Activated effector memory CD4-positive, alpha-beta T cell treated with Interleukin-2 at 50 U/mL for 16 hours (primary cell): ENCODE measurements at places on chromosomes 13 and 19.

- DNase-seq, result no peak
These were observed 11.0 kb downstream of the PRKCG start for GRCh38 chr19:53892981-53893325.

GRCh38 chr19:7559102-7559501, 23.6 kb downstream of the PNPLA6 start:
- no peak for DNase-seq

GRCh38 chr19:43526884-43527859, at the start of gene ETHE1:
ETHE1 (minus strand) TSS chr19:43527201; CDS start chr19:43527177, 24 bp downstream.
- peak; percentile 68 for DNase-seq

DNA sequence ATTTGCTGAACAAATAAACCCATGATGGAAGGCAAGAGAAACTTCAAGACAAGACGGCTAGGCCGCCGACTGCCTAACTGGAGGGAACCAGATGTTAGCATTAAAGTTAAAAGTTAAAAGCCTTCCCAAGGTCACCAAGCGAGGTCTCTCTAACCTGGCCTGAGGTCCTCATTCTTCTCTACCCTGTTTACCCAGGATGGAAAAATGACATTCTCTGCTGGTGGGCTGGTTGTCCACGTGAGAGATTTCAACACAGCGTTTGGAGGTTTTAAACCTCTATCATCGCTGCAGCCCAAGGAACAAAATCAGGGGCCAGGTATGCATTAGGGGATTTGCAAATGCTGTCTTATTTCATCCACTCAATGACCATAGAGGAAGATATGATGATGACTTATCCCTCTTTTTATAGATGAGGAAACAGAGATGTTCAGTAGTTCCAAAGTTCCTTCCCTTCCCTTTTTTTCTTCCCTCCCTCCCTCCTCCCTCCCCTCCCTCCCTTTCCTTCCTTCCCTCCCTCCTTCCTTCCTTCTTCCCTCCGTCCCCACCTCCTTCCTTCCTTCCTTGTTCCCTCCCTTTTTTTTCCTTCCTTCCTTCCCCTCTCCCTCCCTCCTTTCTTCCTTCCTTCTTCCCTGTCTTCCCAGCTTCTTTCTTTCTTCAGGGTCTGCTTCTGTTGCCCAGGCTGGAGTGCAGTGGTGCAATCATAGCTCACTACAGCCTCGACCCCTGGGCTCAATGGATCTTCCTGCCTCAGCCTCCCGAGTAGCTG, 79.7 kb downstream of the INSR start:
- no peak for DNase-seq

DNA sequence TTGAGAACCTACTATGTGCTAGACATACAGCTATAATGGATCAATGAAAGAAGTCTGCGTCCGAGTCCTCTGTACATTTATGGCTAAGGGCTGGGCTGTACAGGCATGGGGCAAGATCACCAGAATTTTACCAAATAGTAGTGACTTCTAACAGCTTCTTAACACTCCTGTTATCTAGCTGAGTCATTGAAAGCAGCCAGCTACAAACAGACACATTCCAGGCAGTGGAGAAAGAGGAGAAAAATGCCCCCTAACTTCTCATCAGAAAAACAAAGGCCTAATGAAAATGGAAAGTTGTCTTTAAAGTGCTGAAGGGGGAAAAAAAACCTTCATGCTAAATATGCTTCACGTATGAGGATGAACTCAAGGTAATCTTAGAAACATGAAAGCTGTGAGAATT, 14.3 kb upstream of the ZNF667 start:
- no peak for DNase-seq

DNA sequence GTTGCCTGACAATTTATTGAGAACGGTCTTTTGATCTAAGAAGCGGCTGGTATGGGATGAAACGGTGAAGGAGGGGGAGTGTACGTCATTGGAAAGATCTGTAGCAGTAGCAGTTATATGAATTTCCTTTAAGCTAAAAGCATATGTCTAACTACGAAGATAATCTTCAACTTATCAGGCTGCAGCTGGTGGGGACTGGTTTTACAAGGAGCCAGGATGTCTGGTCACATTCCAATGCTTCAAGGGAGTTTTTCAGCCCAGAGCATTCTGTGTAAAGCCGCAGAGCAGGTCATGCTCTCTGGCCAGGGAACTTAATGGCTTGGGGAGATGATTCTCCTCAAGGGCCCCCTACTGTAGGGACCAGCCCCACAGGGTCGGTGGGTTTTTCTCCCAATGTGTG, 29.2 kb downstream of the CLEC4M start:
- DNase-seq, result no peak

GRCh38 chr13:107006661-107007060, 438.7 kb upstream of the ARGLU1 start:
- DNase-seq, result no peak

DNA sequence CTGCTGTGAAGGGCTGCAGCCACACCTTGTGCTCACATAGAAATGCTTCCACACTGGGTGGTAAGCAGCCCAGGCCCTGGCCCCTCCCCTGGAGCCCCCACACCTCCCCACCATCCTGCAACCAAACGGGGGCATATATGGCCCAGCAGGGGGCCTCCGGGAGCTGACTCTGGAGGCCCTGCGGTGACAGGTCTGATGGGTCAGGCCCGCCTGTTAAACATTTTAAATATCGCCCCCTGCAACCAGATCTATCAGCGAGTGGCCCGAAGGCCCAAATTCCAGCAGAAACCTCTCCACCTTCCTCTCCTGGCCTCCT, 48.0 kb upstream of the KATNAL1 start:
- DNase-seq, result no peak

DNA sequence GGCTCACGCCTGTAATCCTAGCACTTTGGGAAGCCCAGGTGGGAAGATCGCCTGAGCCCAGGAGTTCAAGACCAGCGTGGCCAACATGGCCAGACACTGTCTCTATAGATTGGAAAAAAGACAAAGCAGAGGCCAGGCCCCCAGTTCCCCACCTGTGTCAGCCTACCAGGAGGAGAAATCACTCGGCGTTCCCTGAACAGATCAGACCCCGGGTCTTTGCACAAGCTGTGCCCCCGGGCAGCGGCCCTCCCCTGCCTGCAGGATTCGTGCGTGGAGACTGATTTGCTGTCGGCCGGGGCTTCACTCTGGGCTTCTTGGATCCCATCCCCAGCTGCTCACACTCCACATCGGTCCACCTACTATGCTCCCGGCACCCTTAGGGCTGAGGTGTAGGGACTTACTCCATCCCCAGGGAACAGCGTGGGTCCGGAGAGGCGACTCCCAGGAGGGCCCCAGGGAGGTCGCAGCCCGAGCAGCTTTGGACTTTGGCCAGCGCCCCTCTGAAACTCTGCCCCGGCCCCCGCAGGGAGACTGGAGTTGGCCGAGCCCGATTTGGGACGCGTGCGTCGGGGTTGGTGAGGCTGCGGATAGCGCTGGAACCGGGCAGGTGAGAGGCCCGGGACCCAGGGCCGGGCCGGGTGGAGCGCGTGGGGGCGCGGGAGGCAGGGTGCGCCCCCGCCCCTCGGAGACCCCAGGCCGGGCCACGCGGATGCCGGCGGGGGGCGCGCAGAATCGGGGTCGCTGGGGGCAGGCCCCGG, 515 bp upstream of the EFNA2 start:
- DNase-seq, result no peak

- no peak for DNase-seq
These were observed 10.4 kb downstream of the PRKCG start for GRCh38 chr19:53892301-53892980.

GRCh38 chr19:11069561-11069960, 19.7 kb upstream of the LDLR start:
- DNase-seq, result no peak

DNA sequence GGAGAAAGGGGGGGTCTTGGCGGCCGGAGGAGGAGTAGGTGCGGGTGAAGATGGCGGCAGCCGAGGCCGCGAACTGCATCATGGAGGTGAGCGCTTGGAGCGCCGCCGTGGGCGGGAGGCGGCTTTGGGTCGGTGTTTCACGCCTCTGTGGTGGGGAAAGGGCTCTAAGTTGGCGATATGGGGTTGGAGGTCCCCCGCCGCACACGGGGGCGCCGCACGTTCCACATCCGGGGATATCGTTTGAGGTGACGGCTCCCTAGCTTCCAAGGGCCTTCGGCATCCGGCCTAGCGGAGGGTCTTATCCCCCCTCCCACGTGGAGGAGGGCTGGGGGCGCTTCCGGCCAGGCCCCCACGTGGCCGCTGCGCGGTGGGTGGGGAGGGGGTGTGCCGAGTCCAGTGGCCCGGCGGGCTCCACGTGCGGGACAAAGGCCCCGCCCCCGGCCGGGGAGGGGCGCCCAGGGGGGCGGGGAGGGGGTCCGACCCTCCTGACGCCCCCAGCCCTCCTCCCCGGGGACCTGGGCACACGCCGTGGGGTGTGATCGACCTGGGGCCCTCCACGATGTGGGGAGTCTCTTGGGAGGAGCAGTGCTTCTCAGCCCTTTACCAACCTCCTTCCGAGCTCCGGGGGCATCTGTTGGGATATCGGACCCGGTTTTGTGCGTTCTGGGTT, at the start of gene PRMT1:
Gene PRMT1 (plus strand): TSS at position 41 of the 670 bp plus-strand sequence. CDS start 10 bp downstream, at position 51.
- no peak for DNase-seq

DNA sequence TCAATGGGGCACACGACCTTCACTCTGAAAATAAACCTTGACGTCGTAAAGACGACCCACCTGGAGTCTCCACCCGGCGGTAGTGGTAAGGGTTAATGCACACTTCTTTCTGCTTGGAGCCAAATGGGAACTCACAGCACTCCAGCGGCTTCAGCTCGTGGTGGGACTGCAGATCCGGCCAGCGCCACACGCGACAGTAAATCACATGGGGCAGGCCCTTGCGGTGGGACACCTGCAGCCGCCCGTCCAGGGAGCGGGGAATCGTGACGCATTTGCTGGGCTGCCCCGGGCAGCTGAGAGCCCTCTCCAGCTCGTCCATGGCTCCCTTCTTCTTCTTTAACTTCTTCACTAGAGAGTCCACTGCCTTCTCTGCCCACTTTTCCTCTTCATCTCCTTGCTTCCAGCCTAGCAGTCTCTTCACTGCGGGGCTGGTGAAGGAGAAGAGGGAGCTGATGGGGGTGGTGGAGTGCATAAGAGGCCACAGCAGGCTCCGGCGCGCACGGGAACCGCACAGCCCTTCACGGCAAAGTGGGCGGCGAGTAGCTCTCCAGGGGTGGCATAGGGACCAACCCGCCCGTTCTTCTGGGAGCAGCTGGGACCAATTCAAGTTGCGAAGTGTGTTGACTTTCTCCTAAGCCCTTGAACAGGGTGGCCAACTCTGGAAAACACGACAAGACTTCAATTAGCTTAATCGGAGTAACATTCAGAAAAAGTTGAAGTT, 40.7 kb downstream of the SMAD9 start:
- DNase-seq, result no peak

GRCh38 chr13:99610702-99611289, 109.5 kb downstream of the TM9SF2 start:
- no peak for DNase-seq

- DNase-seq, result no peak
These were observed 126.5 kb upstream of the NBEA start for GRCh38 chr13:34815526-34815925.

DNA sequence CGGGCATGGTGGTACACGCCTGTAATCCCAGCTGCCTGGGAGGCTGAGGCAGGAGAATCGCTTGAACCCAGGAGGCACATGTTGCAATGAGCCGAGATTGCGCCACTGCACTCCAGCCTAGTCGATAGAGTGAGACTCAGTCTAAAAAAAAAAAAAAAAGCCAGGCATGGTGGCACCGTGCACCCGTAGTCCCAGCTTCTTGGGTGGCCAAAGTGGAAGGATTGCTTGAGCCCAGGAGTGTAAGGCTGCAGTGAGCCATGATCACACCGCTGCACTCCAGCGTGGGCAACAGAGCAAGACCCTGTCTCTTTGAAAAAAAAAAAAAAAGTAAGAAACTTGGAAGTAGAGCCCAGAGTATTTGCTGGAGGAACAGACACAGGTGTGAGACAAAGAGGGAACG, 27.7 kb downstream of the CCDC8 start:
- no peak for DNase-seq

DNA sequence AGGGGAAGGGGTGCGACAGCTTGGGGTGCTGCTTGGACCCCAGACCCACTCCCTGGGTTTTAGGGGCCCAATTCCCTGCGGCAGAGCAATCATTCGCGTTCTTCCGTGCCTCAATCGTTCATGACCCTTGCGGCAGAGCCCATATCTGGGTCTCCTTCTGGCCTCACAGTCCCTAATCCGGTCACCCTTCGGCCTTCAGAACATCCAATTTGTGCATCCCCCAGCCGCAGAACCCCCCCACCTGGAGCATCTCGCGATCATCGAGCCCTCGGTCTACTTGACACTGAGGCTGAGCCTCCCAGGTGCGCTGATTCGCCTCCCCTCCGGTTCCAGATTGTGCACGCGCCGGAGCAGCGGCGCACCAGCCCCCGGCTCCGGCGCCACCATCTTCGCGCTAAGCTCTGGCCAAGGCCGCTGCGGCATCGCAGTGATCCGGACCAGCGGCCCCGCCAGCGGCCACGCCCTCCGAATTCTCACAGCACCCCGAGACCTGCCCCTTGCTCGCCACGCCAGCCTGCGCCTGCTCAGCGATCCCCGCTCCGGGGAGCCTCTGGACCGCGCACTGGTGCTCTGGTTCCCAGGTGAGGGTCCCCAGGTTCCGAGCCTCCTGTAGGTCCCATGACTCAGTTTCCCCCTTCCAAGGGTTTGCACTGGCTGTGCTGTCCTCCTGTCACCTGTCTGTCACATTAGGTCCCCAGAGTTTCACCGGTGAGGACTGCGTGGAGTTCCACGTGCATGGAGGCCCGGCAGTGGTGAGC, 501 bp downstream of the GTPBP3 start:
- no peak for DNase-seq

DNA sequence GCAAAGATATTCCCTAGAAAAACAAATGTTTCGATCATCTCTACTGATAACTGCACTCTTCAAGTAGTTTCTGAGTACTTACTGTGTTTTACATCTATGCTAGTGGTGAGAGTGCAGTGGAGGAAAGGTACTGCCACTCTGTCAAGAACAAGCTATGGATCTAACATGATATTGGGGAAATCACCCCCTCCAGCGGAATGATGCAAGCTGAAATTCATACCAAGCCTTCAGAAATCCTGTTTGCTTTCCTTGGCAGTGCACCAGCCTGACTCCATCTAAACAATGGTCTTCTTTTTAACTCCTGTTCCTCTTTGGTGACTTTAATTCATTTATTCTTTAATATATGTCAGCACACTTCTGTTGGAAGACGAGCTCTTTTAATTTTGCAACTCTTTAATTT, 238.0 kb downstream of the PCDH9 start:
- no peak for DNase-seq

DNA sequence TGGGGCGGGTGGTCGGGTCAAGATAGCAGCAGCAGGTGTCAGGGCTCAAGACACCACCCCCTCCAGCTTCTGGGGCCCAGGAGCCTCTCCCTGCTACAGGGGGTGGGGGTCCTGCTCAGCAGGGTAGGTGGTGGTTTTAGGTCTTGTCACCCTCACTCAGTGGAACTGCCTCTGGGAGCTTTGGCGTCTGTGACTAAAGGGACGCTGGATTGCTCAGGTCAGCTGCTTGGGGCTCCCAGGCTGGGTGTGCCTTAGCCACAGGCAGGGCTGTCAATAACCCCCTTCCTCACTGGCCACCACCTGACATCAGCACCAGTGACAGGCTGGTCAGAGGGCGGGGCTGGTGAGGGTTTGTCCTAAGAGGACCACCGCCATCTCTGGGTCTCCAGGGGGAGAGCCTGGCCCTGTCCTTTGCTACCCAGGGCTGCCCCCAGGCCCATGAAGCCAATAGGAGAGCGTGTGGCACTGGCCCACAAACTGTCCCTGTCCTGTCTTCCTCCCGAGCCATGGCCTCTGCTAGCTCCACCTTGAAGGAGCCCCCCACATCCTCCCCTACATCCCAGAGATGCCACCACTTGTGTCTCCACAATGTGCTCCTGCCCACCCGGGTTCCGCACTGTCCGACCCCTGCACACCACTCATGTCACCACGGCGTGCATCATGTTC, 36.4 kb downstream of the MAU2 start:
- DNase-seq, result no peak
